Epithelial cell of proximal tubule (primary cell): ENCODE measurements at places on chromosomes 1 and 21. TPM values are rescaled to one million over a fixed set of nuclear protein-coding genes. Genes with fewer than 3 reads are reported as not detected.
A peak's percentile ranks its signal among the peaks of the same experiment; 100 is the strongest.

Gene GAS5
- 319 and 645 TPM in 2 replicates for total RNA-seq

Gene RSBN1
- total RNA-seq = 11.1 and 27.7 TPM in 2 replicates

GRCh38 chr21:17631195-17631594, 18.5 kb upstream of the BTG3 start:
- DNase-seq = peak; percentile 12

GRCh38 chr1:228012555-228012954, 5.8 kb downstream of the WNT3A start:
- DNase-seq = no peak

GRCh38 chr1:184646824-184647223, 107.8 kb downstream of the EDEM3 start:
- no peak for DNase-seq
